ENCODE measurements at places on chromosomes 13 and 19.

GRCh38 chr19:5136073-5136855 is 167.4 kb downstream of the KDM4B start:
- DNase-seq: no peak

DNA sequence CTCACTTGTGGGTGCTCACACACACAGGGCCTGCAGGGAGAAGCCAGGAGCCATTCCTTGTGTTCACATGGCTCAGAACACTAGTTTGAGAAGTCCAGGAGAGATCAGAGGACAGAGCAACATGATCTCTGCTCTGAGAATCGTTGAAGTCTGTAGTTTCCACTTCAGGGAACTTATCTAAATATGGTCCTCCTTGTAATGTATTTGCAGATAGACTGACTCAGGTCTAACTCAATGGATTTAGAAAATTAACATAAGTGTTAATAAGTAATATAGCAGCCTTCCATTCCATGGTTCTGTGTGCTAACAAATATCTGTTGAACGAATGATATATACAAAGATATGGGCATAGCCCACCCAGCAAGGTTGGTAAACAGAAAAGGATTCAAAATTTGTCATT is 119.8 kb upstream of the STARD13 start:
- no peak for DNase-seq

GRCh38 chr19:30692181-30692811 is 320.1 kb downstream of the ZNF536 start:
- peak; percentile 51 for DNase-seq

GRCh38 chr13:113544896-113545295 is 39.7 kb upstream of the TFDP1 start:
- no peak for DNase-seq

- DNase-seq: no peak
Measured at GRCh38 chr13:44158881-44159632, 214.6 kb upstream of the SERP2 start.

DNA sequence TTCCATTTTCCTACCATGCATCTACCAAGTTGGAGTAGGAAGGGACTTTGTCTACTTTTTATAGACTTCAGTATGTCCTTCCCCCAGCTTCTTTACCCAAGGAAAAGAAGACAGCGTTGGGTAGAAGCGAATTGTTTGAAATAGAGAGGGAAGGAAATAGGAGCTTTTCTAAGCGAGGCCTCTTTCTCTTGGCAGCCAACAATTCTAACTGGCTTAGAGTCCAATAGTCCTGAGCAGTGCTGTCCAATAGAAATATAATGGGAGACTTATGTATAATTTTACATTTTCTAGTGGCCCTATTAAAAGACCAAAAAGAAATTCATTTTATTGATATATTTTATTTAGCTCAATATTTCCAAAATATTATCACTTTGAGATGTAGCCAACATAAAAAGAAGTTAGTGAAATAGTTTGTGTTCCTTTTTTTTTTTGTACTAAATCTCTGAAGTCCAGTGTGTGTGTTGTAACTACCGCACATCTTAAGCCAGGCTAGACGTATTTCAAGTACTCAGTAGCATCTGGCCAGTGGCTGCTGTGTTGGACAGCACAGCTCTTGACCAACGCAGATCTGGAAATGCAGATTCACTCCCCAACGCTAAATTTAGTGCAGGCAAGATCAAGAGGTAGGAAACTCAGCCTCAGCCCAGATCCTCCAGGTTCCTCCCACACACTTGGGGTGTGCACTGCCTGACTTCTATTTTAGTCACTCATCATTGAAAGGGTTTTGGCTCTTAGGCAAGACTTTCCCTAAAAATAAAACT is 179.2 kb downstream of the SHISA2 start:
- DNase-seq: no peak

- DNase-seq: no peak
Measured at GRCh38 chr13:37089495-37089894, 16.0 kb downstream of the CSNK1A1L start.

GRCh38 chr13:44465318-44465717 is 91.7 kb downstream of the SERP2 start:
- DNase-seq: peak; percentile 12

- DNase-seq: no peak
Measured at GRCh38 chr13:95182570-95183265, 118.5 kb downstream of the ABCC4 start.

DNA sequence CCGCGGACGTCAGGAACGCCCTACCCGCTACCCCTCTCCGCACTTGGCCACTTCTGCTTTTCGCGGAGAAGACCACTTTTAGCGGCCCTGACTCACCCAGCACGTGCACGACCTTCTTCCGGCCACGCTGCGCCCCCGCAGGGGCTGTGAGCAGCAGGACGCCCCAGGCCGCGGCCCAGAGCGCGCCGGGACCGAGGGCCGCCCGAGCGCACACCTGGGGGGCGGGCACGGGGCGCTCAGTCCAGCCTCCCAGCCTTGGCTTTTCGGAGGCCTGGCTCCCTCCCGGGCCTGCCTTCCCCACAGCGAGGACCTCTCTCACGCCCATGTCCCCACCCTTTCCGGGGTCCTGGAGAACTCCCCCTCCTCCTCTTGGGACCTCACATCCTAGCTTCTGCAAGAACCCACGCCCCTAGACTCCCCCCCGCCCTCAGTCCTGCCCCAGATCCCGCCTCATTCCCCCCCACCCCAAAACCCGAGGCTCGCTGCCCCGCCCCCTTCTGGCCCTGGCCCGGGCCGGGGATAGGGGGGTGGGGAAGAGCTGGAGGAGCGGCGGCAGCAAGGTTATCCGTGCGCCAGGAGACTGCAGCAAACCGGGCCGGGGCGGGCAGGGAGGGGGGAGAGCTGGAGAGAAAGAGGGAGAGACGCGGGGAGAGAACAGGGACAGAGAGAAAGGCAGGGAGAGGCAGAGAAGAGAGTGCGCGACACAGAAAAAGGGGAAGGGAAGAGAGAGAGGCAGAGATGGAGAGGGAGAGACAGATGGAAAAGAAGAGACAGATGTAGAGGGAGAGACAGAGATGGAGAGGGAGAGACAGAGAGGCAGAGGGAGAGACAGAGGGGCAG is 11.5 kb downstream of the TM6SF2 start:
- DNase-seq: no peak

GRCh38 chr19:49816590-49816989 is 1.5 kb upstream of the MED25 start:
- no peak for DNase-seq

DNA sequence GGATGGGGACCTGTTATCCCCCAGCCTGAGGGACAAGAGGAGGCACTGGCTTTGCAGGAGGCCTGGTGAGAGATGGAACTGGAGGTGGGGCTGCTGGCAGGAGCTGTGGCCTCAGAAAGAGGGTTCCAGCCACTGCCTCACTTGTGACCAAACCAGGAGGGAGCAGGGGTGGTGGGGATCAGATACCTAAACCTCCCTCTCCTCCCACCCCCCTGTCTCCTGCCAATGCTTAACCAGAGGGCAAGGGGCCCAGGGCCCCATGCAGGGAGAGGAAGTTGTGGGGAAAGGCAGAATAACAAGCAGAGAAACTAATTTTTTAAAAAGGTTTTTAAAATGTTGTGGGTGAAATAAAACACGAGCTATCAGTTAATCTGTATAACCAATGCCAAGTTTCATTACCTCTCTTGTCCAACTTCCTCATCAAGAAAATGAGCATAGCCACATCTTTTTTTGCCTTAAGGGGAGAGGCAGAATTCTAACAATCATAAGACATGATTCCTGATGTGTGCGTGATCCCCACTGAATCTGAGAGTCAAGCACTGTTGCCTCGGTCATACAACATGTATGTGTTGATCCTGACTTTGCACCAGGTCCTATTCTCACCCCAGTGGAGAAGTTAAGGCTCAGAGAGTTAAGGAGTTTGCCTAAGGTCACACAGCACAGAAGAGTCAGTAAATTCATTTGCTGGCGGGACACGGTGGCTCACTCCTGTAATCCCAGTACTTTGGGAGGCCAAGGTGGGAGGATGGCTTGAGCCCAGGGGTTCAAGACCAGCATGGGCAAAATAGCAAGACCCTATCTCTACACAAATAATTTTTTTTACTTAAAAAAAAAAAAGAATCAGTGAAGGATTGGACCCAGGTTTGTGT is 12.9 kb downstream of the FXYD5 start:
- no peak for DNase-seq

GRCh38 chr13:107873926-107874325 is 341.4 kb downstream of the LIG4 start:
- DNase-seq: no peak

GRCh38 chr19:40831502-40832430 is 18.5 kb downstream of the CYP2A6 start:
- DNase-seq: peak; percentile 96

- DNase-seq: no peak
Measured at GRCh38 chr19:56946159-56946558, 105.6 kb upstream of the PEG3 start.

DNA sequence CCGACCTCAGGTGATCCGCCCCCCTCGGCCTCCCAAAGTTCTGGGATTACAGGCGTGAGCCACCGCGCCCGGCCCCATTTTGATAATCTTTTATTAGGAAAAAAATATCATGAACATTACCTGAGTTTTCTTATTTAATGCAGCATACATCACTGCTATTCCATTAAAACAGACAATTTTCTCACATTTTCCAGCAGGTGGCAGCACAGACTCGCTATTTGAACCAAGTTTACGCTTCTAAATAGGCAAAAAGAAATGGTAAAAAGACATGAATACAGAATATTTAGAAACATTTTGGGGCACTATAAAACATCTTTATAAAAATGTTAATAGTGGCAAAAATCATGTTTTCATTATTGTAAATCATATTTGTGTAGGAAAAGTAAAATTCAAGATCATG is 903.1 kb downstream of the SLITRK6 start:
- peak; percentile 75 for DNase-seq

DNA sequence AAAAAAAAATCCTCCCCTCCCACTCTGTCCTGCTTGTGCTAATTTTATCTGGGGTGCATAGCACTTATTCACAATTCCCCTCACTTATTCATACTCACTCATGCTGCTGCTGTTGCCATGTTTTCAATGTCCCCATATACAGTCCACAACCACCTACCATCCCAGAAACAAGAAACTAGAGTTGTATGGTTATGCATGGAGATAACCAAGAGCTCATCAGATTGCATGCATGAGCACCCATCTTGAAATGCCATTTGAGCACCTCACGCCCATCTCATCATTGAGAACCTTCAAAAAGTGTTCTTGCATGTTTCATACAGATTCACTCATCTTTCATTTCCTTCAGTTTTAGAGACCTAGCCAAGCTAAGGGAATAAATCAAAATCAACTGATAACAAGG is 15.1 kb upstream of the N4BP2L2 start:
- DNase-seq: no peak

GRCh38 chr13:74264333-74264732 is 130.1 kb upstream of the KLF12 start:
- no peak for DNase-seq

GRCh38 chr13:42997381-42997780 is 5.3 kb upstream of the EPSTI1 start:
- no peak for DNase-seq

DNA sequence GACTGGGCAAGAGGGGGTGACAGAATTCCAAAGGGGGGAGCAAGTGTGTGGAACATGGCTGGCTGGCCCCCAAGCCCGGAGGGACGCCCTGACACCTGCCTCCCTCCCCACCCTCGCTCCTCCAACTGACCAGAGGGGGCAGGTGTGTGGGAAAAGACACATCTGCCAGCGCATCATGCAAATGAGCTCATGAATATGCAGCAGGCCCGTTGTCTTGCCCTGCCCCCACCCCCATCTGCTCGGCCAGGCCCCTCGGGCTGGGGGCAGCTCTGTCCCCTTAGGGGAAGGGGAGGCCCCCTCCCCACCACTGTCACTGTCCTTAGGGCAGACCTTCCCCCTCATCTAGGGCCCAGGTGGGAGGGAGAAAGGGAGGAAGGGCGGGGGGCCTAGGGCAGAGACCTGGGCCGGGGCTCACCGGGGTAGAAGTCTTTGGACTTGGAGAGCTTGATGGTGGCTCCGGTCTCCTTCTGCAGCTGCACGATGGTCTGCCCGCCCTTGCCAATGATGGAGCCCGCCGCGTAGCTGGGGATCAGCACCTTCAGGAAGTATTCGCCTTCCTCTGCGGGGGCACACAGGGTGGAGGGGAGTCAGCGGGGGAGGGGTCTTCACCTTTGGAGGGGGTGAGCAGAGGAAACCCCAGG is 12.9 kb downstream of the NOVA2 start:
- no peak for DNase-seq

GRCh38 chr19:12996406-12997094 is 1.3 kb downstream of the NFIX start:
- peak; percentile 53 for DNase-seq

DNA sequence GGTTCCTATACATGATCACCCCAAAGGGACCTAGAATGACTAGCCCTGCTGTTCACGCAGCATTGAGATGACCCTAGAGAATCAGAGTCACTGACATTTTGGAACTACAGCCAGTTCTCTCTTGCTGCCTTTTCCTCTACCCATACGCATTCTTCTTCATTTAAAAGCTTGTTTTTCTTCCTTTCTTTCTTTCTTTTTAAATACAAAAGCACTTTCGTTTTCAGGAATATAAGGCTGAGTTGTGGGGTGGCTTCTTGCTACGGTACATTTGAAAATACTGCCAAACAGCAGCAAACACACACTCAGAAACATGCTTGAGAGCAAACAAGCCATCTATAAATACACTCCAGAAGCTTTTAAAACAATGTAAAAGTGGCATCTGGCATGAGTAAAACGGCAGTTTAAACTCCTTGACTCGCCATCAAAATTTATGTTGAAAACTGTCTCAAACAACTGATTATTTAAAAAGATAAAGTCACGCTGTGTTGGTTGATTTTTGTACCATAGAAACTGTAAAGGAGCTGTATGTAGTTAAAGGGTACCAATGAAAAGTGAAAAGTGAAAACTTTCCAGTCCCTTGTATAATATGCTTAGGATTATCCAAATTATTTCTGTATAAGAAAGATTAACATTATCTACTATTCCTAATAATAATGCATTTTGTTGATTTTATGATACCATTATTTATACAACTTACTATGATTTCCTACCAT is 95.6 kb downstream of the PCDH9 start:
- peak; percentile 24 for DNase-seq

- DNase-seq: peak; percentile 69
Measured at GRCh38 chr13:25217023-25217885, 45.2 kb upstream of the AMER2 start.

GRCh38 chr19:7242601-7243258 is 51.5 kb downstream of the INSR start:
- DNase-seq: peak; percentile 78

DNA sequence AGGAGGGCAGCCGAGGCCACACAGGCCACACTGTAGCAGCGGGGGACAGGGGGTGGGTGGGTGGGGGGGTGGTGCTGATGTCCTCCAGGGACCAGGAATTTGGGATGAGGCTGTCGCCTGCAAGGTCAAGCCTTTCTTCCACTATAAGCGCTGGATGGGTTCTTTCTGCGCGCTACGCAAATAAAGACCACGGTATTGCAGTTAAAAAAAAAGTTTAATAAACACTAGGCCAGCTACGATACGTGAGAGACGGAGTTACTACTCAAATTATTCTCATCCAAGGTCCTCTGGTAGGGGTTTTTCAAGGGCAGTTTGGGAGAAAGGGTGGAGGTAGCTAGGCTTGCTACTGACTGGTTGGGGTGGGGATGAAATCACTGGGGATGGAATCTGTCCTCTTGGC is 508 bp upstream of the ZNF44 start:
- no peak for DNase-seq

GRCh38 chr19:41341669-41342490 is 11.8 kb downstream of the TGFB1 start:
- DNase-seq: no peak
